ENCODE measurements at places on chromosomes 3 and 15. TPM values are rescaled to one million over a fixed set of nuclear protein-coding genes. Genes with fewer than 3 reads are reported as not detected.

DNA sequence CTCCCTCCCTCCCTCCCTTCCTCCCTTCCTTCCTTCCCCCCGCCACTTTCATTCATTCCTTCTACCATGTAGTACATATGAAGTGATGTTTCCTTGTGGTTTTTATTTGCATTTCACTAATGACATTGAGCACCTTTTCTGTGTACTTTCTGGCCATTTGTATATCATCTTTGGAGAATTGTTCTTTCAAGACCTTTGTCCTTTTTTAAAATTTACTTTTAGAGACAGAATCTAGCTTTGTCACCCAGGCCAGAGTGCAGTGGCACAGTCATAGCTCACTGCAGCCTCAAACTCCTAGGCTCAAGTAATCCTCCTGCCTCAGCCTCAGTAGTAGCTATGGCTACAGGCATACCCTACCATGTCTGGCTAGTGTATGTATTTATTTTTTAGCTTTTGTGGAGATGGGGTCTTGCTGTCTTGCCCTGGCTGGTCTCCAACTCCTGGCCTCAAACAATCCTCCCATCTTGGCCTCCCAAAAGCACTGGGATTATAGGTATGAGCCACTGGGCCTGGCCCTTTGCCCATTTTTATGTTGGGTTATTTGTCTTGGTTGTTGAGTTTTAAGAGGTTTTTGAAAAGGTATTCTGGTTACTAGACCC lies 42.0 kb upstream of the CTDSPL2 start:
- DNase-seq = no peak

DNA sequence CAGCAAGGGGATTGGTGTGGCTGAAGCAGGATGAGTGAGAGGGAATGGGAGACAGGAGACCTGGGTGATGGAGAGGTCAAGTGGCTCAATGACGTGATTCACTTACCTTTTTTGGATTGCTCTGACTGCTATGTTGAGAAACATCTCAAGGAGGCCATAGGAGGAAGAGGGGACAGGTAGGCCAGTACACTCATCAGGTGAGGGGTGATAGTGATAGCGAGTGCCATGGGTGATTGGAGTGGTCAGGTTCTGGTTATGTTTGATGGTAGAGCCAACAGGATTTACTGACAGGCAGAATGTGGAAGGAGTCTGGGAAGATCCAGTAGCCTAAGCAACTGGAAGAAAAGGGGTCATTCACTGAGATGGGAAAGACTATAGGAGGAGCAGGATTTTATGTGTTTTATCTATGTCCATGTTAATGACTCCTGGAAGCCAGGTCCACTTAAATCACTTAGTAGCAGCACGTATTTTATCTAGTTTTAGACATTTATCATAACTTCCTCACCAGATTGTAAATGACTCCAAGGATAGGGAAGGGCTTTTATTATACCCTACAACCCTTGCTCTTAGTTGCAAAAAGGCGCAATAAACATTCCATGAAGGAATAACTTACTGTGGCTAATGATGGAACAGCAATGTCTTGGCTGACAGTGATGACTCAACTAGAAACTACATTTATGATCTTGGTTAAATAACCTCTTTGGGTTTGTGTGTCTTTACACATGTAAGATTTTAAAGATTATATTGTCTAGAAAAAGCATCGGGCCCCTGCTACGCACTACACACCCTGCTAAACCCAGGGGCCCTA lies 119.8 kb upstream of the RNF7 start:
- no peak for DNase-seq

Gene LYZL4
- total RNA-seq = not detected

Gene CACNA2D3
- 0.34 TPM for total RNA-seq

DNA sequence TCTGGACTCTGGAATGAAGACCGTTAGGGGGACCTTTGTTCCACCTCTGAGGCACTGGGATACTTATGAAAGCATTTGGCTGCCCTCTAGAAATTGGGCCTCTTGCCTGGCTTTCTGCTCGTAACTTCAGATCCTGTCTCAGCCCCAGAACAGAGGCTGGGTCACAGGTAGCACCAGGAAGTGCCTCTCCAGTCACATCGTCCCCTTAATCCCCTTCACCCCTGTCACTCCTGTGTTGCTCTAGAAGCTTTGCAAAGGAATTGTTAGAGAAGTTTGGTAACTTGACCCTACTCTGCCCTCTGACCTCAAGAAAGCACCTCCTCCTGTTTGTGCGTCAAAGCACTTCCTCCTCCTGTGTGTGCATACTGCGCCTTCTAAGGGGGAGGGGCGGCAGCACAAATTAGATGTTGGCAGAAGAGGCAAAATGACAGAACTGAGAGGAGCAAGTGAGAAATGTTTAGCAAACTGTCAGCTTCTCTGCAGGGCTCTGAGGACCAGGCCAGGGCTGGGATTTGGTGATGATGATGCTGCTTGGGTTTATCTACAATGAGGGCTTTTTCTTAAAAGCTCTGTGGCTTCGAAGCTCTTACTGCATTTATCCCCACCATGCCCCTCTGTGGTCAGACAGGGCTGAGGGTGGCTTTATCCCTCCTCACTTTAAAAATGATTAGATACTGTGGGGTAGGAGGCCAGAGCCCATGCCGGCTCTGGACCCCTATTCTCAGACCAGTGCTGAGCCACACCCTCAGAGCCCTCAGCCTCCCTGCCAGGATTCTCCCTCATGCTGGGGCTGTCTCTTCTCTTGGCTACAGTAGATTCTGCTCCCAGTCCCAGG lies 76.2 kb downstream of the LARS2 start:
- DNase-seq = no peak

Gene SEMA3F
- total RNA-seq = 6.6 TPM

GRCh38 chr3:52328536-52329080 lies 12.5 kb downstream of the DNAH1 start:
- no peak for DNase-seq

Gene BCHE
- 9.2 TPM for total RNA-seq

- no peak for DNase-seq
These were observed 54.9 kb upstream of the PRR20G start for GRCh38 chr3:127342735-127343134.

DNA sequence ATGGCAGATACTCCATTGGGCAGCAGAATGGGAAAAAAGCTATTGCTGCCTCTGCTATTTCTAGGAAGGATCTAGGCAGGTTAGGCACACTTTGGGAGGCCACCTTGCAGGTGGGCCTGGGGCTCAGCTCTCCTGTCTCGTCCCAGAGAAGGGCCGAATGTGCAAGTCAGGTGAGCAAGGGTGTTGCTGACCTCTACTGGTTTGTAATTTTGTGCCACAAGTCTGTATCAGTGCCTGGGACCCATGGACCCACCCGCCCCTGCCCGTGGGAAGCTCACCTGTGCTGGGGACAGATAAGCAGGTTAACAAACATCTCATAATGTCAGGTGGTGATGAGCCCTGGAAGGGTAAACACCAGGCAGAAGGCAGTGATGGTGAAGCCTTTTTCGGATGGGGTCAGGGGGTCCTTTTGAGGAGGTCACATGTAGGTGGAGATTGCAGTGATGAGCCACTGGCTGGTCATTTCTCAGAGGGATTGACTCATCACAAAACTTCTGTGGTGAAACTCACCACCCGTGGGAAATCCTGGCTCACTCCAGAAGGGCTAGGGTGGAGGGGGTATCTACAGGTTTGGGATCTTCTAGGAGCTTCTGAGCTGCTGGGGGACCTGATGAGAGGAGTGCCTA lies 161.3 kb downstream of the KLF13 start:
- peak; percentile 6 for DNase-seq

- DNase-seq = peak; percentile 88
These were observed 477.5 kb downstream of the LPP start for GRCh38 chr3:188631291-188632010.

DNA sequence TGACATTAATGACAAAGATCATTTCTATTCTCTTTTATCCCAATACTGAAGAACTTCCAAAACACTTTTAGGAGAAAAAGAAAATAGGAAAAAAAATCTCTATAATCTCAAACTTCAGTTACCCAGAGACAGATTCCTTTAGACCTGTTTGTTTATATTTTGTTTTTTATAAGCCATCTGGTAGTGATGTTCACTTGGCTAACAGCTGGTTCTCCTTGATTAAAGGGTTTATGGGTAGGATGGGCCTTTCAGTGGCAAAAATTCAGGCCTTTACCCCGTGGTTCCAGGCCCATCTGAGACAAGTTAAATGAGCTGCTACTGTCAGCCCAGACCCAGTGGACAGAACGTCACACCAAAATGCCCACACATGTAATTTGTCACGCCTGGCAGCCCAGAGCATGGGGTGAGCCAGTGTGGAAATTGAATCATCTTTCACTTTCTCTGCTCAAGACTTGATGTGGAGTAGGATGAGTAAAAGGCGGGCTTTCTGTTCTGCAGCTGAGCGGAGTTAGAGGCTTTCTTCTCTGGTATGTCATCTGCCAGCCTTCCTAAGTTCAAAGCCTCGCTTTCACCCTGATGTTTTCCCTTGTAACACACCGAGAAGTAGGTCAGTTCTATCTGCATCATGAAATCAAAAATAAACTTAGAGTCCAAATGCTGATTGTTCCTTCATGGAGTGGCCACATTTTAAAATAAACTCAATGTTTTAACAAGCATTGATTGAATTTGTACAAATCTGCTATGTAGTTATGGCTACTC lies 62.5 kb upstream of the SKOR1 start:
- DNase-seq = no peak

GRCh38 chr3:72505539-72506405 lies 342.5 kb downstream of the SHQ1 start:
- no peak for DNase-seq

GRCh38 chr3:11392860-11393114 lies 120.6 kb downstream of the ATG7 start:
- no peak for DNase-seq

DNA sequence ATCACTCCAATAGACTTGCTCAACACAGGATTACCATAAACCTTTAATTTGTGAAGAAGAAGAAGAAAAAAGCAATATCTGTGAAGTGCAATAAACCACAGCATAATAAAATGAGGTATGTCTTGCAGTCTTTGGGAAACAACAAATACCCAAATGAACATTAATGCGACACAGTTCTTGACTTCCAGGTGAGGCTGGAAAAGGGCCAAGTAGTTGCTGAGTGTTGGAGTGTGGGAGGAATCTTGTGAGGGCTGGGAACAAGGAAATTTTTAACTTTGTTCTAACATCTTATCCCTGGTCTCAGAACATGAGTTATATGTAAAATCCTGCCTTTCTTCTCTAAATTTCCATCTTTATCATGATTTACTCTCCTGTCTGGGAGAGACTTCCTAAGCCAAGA lies 206.5 kb downstream of the DTWD1 start:
- no peak for DNase-seq

DNA sequence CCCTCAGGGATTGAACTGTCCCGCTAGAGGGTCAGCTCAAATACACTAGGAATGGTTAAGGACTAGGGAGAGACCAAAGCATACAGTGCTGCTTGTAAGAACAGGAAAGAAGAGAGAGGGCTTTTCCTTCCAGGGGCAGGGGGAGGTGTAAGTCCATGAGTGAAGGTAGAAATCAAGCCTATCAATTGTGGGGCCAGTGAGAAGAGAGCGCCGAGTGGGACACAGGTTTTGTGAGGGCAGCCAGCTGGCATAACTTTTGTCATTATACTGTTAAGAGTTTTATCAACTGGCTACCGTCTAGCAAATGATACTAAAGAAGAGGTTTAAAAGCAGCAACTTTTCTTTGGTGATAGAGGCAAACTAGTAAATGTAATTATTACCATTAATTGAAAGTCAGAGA lies 45.0 kb downstream of the LMCD1 start:
- no peak for DNase-seq

DNA sequence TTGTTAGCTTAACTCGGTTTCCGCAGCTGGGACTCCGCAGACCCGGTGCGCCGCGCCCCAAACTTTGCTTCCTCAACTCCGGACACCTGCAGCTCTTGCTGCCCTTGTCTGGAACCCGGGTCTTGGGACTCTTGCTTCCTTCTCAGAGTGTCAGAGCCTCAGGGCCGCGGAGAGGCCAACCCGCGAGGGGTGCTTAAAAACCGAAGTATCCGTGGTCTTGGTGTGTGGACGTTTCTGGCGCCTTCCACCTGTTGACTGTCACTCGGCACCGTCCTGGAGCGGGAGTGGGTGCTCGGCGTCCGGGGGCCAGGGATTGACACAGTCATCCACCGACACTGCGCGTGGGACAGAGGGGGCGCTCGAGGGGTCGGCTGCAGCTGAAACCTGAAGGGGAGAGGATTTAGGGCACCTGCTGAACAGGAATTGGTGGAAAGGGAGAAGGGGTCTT lies 386 bp downstream of the SQOR start:
- no peak for DNase-seq

Gene PARP3
- total RNA-seq = 4.6 TPM

DNA sequence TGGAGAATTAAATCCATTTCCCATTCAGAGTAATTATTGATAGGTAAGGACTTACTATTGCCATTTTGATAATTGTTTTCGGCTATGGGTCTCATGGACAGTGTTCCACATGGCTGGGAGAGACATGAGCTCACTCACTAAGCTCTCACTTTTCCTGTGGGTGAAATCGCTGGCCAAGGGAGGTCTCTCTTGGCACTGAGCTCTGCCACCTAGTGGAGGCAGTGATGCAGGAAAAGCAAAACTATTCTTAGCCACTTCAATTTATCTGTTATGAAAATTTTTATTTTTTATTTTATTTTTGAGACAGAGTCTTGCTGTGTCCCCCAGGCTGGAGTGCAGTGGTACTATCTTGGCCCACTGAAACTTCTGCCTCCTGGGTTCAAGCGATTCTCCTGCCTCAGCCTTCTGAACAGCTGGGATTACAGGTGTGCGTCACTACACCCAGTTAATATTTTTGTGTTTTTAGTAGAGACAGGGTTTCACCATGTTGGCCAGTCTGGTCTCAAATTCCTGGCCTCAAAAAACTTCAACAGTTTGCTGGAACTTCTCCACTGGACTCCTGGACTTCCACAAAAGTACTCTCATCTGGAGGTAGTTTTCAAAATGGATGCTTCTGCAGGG lies 4.7 kb upstream of the RNF13 start:
- peak; percentile 59 for DNase-seq

DNA sequence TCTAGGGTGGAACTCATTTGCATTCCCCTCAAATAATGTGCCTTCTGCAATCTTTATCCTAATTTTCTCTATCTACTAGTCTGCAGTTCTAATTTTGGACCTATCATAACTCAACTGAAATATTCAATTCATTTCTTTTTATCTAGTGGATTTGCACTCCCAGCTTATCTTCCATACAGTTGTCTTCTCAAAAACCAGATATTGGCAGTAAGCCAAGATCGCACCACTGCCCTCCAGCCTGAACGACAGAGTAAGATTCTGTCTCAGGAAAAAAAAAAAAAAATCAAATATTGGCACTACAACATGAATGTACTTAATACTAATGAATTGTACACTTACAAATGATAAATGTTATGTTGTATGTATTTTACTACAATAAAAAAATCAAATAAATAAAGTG lies 18.0 kb upstream of the CHMP2B start:
- DNase-seq = no peak

GRCh38 chr3:13687517-13687943 lies 138.6 kb downstream of the FBLN2 start:
- no peak for DNase-seq

Gene USP13
- total RNA-seq = 7.4 TPM

DNA sequence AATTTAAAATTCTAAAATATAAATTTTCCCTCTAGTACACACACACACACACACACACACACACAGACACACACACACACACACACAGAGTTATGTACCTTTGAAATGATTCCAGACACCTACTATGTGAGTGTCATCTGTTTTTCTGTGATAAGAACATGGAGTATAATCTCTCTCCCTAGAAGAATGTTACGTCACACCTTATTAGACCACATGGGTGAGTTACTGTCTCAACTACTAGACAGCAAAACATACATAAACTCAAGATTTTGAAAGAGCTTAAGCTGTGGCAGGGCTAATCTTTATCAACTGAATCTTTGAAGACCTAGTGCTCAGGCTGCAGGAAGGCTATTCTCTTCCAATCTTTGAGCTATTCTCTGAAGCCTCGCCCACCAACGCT lies 385.9 kb upstream of the BCHE start:
- DNase-seq = no peak

GRCh38 chr15:44231842-44232241 lies 36.8 kb upstream of the FRMD5 start:
- no peak for DNase-seq

All from astrocyte (in vitro differentiated cells and primary cell).